ENCODE measurements at places on chromosomes 12 and 14.

DNA sequence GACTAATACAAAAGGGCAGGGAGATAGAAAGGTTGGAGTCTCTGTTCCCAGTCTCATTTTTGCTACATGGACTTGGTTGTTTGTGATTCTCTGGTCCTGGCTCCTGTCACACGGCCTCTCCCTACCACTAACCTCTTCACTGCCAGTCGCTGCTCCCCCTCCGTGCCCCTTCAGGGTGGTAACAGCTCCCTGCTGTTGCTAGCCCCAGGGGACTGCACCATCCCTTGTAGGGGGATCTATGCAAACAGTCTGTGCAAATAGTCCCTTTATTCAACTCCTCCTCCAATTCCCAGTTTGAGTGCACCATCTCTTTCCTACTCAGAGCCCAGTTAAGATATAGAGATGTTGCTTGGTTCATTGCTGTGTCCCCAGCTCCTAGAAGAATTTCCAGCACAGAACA, 51.1 kb downstream of the CCDC60 start:
- DNase-seq = no peak

GRCh38 chr12:65903691-65904383, 79.6 kb downstream of the HMGA2 start:
- no peak for DNase-seq

DNA sequence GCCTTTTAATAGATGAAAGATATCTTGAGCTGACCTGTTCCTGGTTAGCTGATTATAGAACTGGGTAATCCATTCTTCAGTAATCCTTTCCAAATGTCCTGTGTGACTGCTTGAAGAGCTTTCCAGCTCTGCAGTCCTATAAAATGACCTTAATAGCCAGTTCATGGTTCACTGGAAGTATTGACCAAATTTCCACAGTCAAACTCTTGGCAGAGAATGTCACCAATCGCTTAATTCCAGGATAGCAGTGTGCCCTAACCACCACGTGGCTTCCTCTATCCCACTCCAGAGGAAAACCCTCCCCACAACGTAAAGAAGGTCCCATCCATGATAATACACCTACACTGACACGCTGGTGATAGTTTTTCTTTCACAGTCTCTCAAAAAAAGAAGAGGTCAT, 17.4 kb downstream of the PRKAB1 start:
- DNase-seq = no peak

DNA sequence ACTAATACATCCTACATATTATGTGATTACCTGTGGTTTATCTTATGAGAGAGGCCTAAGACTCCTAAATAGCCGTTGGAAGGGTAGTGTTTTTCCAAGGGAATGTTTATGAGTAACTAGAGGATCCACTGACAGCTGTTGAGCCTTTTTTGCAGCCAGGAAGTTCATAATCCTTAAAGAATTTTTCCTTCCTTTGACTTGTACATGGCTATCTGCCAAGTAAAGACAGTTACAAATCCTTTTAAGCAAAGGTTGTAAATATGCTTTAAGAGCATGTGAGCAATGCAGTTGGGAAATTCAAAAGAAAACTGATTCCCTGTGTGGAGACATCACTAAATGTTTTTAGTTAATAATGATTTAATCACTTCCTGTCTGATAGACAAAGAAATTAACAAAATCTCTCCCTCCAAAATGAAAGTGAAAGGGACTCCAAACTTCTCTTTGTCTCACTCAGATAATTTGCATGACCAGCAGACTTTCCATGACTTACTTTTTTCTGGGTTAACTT, 333.8 kb downstream of the PDZRN4 start:
- no peak for DNase-seq
